Activated CD4-positive, alpha-beta T cell treated with anti-CD3 and anti-CD28 coated beads, Interleukin-2, amount 10 ng/mL, durations not matched to agents 7 days and 5 days (primary cell): ENCODE measurements at places on chromosomes 12 and 14. TPM values are rescaled to one million over a fixed set of nuclear protein-coding genes. Genes with fewer than 3 reads are reported as not detected.

DNA sequence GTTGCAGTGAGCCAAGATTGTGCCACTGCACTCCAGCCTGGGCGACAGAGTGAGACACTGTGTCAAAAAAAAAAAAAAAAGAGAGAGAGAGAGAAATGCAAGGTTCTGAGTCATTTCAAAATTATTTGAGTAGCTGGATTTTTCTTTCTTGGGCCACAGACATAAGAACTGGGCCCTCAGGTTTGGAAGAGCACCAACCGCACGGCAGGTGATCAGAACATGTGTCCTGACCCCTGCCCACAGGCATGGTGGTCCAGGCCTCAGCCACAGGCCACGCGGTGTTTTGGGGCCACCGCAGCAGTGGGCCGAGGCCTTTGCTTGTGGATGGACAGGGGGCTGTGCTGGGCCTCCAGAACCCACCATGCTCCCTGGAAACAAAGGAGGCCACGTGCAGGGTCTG, 126.7 kb downstream of the CALM1 start:
- H3K27me3 ChIP-seq, result no peaks in the 10 kb centered on the region
- H3K4me1 ChIP-seq, result no peaks in the 10 kb centered on the region
- H3K36me3 ChIP-seq, result peaks cover 2% of the 10 kb centered on the region

DNA sequence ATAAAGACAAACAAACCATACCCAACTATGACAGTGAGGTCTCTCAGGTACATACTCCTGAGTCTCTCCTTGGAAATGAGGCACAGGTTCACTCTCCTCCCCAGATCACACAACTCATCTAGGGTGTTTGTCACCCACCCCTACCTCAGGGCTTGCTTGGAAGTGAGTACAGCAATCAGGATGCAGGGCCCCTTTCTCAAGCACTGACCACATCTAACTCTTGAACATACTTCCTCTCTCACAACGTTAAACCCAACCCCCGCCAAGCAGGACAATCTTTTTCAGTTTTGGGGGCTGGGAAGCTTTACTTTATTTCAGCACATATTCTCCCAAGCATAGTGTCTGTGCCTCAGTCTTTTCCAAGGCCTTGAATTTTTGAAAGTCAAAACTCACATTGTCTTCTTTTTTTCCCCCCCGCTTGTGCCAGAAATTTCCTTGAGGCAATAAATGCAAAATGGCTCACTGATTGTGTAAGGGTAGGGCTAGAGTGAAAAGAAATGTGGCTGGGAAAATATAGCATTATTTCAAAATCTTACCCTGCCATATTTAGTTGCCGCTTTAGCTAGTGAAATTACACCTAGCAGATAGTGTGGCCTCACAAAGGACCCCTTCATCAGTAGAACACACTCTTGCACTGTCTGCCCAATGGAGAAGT, 2.4 kb upstream of the GPR65 start:
- no peak overlapping the region for H3K4me3 ChIP-seq
- DNase-seq, result no peak
- peak overlapping the region; percentile 67 for H3K27ac ChIP-seq
- H3K36me3 ChIP-seq, result peaks cover 26% of the 10 kb centered on the region
- H3K27me3 ChIP-seq, result no peaks in the 10 kb centered on the region

DNA sequence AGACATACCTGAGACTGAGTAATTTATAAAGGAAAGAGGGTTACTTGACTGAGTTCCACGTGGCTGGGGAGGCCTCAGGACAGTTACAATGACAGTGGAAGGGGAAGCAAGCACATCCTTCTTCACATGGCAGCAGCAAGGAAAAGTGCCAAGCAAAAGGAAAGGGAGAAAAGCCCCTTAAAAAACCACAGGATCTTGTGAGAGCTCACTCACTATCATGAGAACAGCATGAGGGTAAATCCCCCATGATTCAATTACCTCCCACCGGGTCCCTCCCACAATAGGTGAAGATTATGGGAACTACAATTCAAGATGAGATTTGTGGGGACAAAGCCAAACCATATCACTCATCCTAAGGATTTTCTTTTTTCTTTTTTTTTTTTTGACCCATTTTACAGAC, 177.8 kb upstream of the EEA1 start:
- H3K27ac ChIP-seq, result no peak overlapping the region
- no peaks in the 10 kb centered on the region for H3K36me3 ChIP-seq
- H3K27me3 ChIP-seq, result peaks cover 2% of the 10 kb centered on the region
- no peaks in the 10 kb centered on the region for H3K4me1 ChIP-seq
- no peak for DNase-seq

GRCh38 chr12:113755098-113755497, 211.0 kb downstream of the RBM19 start:
- no peak for DNase-seq
- no peaks in the 10 kb centered on the region for H3K27me3 ChIP-seq
- H3K4me1 ChIP-seq, result no peaks in the 10 kb centered on the region
- no peaks in the 10 kb centered on the region for H3K36me3 ChIP-seq

DNA sequence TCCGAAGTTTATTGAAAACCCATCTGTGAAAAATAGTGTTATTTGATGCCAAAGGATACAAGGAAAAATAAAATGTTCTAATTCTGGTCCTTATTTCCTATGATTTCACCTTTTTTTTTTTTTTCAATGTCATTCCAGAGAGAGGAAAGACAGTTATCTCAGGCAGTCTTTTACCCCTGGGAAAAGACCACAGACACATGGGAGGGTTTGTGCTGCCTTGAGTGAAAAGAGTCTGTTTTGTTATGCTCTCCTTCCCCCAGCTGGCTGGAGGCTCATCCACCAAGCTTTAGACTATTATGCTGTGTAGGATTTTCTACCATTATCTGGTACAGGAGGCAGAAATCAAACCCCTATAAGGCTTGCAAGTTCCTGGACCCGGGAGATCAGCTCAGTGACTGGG, 151.8 kb downstream of the CRADD start:
- no peaks in the 10 kb centered on the region for H3K36me3 ChIP-seq
- no peaks in the 10 kb centered on the region for H3K4me1 ChIP-seq
- no peak for DNase-seq

DNA sequence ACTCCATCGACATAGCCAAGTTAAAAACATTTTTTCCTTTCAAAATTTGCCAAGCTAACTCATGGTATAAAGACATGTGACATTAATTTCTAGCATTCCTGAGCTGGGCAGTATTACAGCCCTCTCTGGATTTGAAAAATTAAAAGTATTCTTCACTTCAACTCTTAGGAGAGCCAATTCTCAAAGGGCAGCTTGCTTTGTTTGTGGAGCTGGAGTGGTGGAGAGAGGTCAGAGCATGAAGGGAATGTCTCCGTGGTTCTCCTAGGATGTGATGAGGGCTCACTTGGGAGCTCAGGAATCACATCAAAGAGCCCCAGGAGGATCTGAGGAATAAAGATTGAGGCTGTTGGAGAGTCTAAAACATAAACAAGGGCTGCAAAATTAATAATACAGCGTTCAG, 46.9 kb upstream of the RGS6 start:
- peaks cover 7% of the 10 kb centered on the region for H3K27me3 ChIP-seq
- H3K4me3 ChIP-seq, result no peak overlapping the region
- no peaks in the 10 kb centered on the region for H3K36me3 ChIP-seq
- DNase-seq, result no peak
- no peak overlapping the region for H3K27ac ChIP-seq

DNA sequence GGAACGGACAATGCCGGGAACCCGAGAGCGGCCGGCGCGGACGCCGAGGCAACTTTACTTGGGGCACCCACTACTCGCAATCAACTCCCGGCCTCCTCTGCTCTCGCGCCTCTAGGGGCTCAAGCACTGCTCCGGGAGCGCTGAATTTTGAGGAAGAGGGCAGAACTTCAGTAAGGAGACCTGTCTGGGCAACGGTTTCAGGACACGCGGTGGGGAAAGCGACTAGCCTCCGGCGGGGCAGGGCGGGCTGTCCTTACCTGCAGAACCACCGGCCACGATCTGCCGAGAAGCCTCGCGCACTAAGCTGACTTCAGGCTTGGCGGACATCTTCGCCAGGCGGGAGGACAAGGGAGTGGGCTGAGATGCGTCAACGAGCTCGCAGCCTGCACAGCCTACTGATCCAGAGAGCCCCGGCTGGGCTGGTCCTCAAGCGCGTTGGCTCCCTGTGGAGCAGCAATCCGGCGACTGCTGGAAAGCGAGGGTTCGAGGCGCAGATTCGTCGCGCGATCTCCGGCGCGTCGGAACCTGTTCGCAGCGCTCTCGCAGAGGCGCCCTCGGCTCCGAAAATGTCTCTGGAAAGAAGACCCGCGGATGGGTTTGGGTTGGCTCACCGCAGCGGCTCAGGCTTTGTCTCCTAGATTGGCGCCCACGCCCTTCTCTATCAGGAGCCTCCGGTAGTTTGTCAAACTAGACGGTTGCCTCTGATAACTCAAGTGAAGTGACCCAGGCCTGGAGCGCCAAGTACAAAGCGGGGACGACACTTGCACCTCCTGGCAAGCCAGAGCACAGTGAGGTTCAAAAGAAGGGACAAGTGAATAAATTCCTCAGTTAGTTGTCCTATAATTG, at the start of gene SLC25A21:
SLC25A21 (minus strand) TSS at position 583 of the 846 bp plus-strand sequence.
- peaks cover 21% of the 10 kb centered on the region for H3K27me3 ChIP-seq
- H3K4me3 ChIP-seq, result no peak within 1 kb of the TSS
- no peaks in the 10 kb centered on the region for H3K36me3 ChIP-seq
- no peaks in the 10 kb centered on the region for H3K4me1 ChIP-seq
- no peak within 1 kb of the TSS for H3K27ac ChIP-seq
- DNase-seq, result no peak

GRCh38 chr12:4819654-4820053, 90.1 kb upstream of the KCNA1 start:
- peaks cover 14% of the 10 kb centered on the region for H3K27me3 ChIP-seq
- H3K4me1 ChIP-seq, result peaks cover 32% of the 10 kb centered on the region
- DNase-seq, result no peak
- no peak overlapping the region for H3K4me3 ChIP-seq
- no peak overlapping the region for H3K27ac ChIP-seq
- H3K36me3 ChIP-seq, result peaks cover 3% of the 10 kb centered on the region

The CMTM5 gene
- total RNA-seq, result not detected

The TMEM260 gene
- 20.0 TPM for total RNA-seq
